Prostate gland (tissue), 2 donors: ENCODE measurements at places on chromosomes 6 and 20. TPM values are rescaled to one million over a fixed set of nuclear protein-coding genes. Genes with fewer than 3 reads are reported as not detected.

SLC35B3 gene
- 16.9 TPM for total RNA-seq

DNA sequence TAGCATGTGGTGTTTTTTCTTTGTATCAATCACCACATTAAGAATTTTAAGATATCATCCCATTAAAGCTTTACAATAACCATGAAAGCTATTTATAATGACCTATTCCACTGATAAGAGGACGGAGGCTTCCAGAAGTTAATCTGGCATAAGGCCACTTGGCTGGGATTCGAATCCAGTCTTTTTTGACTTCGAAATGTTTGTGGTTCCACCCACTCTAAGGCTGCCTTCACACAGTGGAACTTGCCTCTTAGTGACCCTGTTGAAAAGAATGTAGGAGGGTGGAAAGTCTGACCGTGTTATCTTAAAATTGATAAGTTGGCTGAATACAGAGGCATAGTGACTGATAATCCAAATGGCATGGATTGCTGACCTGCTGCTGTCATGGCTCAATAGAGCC is 959.7 kb downstream of the KIF16B start:
- no peak for DNase-seq

GRCh38 chr6:12967686-12968085 is 251.1 kb downstream of the PHACTR1 start:
- no peak for DNase-seq

DNA sequence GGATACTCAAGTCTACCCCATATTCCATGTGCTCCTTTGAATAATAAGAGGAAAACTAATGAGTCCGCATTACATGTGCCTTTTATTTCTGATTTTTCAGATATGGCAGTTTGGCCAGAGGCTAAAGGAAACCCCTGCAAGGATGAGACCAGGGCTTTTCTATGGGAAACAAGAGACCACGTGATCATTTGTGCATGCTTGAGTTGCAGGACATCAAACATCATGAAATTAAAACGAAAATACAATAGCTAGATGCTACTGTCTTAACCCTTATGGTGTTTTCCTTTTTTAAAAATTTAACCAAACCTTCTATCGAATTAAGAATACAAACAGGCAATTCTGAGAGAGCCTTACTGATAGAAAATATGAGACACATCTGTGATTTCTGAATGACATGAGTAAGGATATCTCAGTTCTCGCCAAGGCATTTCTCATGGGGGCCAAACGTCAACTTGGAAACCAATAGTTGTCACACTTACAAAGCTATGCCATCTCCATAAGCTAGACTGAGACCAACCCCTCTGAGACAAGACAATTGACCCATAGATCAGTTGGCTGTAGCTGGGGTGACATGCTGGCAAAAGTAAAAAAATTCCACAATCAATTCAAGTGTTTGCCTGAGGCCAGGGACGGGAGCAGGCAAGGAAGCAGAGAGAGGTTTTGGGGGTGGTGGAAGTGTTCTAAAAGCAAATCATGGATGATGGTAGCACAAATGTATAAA is 52.8 kb downstream of the RIPOR2 start:
- DNase-seq, result no peak

DNA sequence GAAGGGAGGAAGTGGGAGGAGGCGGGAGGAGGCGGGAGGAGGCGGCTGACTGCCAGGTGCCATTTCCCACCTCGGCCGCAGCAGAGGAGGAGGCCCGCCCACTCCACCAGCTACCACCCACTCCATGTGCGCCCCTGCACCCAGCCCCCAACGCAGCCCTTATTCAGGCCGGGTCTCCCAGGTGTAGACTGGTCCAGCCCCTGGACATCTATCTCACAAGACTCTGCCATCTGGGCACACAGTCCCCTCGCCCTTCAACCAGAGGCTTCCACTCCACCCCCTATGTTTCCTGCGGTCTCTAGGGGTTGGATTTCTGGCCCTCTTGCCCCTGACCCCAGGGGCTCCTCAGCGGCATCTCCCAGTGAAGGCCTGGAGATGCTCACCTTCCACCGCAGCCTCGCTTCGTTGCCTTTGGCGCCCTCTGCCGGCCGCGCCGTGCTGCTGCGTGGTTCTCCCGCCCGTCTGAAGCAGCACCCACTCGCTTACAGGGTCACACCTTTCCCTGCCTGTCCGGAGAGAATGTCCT is 32.6 kb upstream of the FAM83D start:
- peak; percentile 36 for DNase-seq

GRCh38 chr6:160519603-160520042 is 144.5 kb downstream of the LPA start:
- DNase-seq, result no peak

GRCh38 chr6:10421158-10421920 is 6.5 kb upstream of the TFAP2A start:
- no peak for DNase-seq

GRCh38 chr6:132666118-132666517 is 7.1 kb upstream of the TAAR1 start:
- DNase-seq, result no peak

TOX2 gene
- total RNA-seq, result 8.8 TPM

- DNase-seq, result no peak
Measured at GRCh38 chr20:45392733-45393132, 14.6 kb upstream of the TP53TG5 start.

NMBR gene
- total RNA-seq, result not detected

DNA sequence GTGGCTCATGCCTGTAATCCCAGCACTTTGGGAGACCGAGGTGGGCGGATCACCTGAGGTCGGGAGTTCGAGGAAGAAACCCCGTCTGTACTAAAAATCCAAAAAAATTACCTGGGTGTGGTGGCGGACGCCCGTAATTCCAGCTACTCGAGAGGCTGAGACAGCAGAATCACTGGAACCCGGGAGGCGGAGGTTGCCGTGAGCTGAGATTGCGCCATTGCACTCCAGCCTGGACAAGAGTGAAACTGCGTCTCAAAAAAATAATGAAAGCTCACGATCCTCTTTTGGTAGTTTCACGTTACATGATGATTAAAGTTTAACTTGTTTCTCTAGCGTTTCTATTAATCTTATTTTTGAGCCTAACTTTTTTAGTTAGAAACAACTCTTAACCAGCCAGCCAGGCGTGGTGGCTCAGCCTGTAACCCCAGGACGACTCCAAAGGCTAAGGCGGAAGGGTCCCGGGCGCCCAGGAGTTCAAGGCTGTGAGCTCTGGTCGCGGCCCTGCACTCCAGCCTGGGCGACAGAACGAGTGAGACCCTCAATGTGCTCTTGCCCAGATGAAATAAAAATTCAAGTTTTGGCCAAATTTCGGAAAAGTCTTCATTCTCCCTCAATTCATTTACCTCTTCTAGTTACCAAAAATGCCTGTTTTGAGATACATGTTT is 1.2 kb upstream of the WRNIP1 start:
- DNase-seq, result no peak

DNA sequence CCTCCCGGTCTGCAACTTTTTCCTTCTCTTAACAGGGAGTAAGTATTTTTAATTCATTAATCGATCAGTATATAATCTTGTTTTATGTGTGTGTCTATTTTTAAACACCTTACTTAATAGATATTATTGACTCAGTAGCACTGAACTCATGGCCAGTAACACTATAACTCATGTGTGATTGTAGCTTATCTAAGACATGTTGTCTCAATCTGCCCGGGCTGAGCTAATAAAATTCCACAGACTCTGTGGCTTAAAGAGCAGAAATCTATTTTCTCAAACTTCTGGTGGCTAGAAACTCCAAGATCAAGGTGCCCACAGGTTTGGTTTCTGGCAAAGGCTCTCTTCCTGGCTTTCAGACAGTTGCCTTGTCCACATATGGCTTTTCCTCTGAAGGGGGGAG is 68.8 kb upstream of the TNFAIP3 start:
- DNase-seq, result no peak

GRCh38 chr20:21424846-21425245 is 27.5 kb upstream of the NKX2-4 start:
- DNase-seq, result no peak

NKX2-4 gene
- not detected for total RNA-seq

AARS2 gene
- total RNA-seq, result 17.4 TPM

TMX4 gene
- total RNA-seq, result 57.0 TPM

- no peak for DNase-seq
Measured at GRCh38 chr6:100554228-100554627, 89.5 kb upstream of the SIM1 start.

GRCh38 chr20:58403272-58403671 is 14.2 kb downstream of the VAPB start:
- no peak for DNase-seq

DNA sequence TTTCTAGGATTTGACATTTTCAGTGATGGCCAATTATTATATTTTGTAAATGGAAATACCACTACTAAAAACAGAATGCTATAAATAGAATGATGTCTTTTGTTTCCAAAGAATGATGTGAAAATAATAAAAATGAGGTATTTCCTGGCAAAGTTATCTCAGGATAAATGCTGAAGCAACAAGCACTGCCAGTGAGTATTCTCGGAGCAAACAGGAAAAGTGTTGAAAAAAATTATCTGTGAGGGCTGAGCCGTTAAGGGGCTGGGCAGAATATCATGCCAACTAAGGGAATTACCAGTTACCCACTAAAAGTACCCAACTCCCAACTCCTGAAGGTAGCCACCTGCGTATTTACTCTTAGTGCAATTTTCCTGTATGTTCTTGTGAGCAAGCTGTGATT is 23.6 kb upstream of the SCAF8 start:
- no peak for DNase-seq

- DNase-seq, result no peak
Measured at GRCh38 chr6:166418691-166419143, 36.0 kb upstream of the MPC1 start.
